ENCODE measurements at places on chromosomes 1 and 21.

DNA sequence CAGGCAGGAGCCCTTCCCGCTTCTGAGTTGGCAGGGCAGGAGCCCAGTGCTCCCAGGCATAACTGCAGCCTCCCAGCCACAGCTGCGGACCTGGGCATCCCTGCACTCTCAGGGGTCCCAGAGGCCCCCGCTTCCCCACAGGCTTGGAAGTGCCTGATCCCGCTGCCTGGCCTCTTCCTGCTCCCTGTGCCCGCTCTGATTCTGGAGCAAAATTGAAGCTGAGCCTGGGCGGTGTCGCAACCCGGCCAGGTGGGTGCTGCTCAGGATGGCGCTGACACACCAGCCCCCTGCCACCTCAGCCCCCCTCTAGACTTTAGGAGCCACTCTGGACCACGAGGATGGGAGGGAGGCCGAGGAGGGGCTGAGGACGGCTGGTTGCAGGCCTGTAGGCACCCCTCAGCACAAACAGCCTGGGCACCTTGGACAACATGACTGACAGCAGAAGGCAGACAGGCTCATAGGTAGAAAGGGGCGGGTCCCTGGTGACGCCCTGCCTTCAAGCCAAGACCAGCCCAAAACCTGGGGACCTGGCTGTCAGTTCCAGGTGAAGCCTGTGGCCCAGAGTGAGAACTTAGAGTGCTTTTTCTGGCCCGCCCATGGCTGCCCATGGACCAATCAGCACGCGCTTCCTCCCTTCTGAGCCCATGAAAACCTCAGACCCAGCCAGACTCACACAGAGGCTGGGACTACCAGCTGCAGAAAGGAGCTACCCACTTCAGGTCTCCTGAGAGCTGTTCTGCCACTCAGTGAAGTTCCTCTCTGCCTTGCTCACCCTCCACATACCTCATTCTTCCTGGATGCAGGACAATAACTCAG, 7.2 kb downstream of the HLCS start:
- DNase-seq, result no peak

GRCh38 chr1:185351734-185352466, 34.9 kb upstream of the IVNS1ABP start:
- no peak for DNase-seq

DNA sequence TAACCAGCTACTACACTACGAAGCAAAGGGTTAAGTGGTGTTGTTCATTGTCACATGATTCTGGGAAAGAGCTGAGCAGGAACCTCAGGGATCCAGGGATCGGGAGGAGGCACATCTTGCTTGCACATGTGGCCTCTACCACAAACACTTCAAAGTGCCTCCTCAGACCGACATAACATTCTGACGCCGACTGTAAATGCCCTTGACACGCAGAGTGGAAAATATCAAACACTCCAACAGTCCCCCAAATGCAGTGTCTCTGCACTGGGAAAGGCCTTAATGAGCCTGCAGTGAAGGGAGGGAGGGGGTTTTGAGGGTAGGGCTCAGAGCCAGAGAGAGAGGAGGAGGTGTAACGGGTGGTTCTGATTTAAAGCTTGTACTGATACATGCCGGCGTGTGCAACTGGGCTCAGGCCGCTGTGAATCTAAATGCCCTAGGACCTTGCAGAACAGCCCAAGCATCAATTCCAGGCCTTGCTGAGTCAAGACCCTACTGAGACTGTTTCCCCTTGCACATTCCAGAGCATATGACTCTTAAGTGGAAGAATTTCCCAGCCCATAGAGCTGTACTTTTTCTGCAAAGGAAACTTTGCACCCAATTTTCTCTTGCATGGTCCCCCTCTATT, 163.7 kb downstream of the NTMT2 start:
- no peak for DNase-seq

GRCh38 chr1:60133848-60134247, 60.3 kb upstream of the C1orf87 start:
- DNase-seq, result no peak

DNA sequence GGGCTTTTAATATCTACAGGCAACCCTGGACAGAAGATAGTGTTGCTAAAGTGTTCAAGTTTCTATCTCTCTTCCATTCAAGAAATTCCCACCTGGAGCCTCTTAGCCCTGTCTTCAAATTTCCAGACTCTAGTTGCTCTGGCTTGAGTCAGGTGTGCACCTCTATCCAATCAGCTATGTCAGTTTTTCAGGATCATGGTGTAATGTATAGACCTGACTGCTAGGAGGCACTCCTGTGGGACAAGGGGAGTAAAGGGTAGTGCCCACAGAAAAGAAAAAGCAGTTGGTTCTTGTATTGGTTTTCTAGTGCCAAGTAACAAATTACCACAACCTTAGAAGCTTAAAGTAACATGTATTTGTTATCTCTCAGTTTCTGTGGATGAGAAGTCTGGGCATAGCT, 6.2 kb upstream of the ZRANB2 start:
- DNase-seq, result no peak

Data from stimulated activated CD8-positive, alpha-beta memory T cell treated with anti-CD3 and anti-CD28 coated beads, Interleukin-4, amount 100 ng/mL, for 1 hour (primary cell).